Foreskin keratinocyte (primary cell): ENCODE measurements at places on chromosomes 7 and 10. TPM values are rescaled to one million over a fixed set of nuclear protein-coding genes. Genes with fewer than 3 reads are reported as not detected.

The EBLN1 gene
- not detected in 2 replicates for polyA plus RNA-seq

The SKIDA1 gene
- 0.04 and 0.13 TPM in 2 replicates for polyA plus RNA-seq

The C10orf53 gene
- polyA plus RNA-seq = not detected in 2 replicates

The THNSL1 gene
- 1.3 and 1.9 TPM in 2 replicates for polyA plus RNA-seq

The MYOF gene
- 56.1 and 63.0 TPM in 2 replicates for polyA plus RNA-seq

The CTTNBP2 gene
- 0.13 TPM in 1 of 2 replicates, not detected in the other for polyA plus RNA-seq

The KIFBP gene
- polyA plus RNA-seq = 23.0 and 28.7 TPM in 2 replicates

The ASZ1 gene
- not detected in 2 replicates for polyA plus RNA-seq

The RNLS gene
- 5.0 and 5.3 TPM in 2 replicates for polyA plus RNA-seq

The LIPJ gene
- not detected in 2 replicates for polyA plus RNA-seq

The ADAM12 gene
- 0.04 TPM in 1 of 2 replicates, not detected in the other for polyA plus RNA-seq

The SORCS1 gene
- polyA plus RNA-seq = not detected in 2 replicates

The CALML3 gene
- polyA plus RNA-seq = 4.5 and 8.0 TPM in 2 replicates

The AGR2 gene
- polyA plus RNA-seq = 1.5 and 2.1 TPM in 2 replicates

The LEP gene
- not detected in 2 replicates for polyA plus RNA-seq

The SUN3 gene
- 0.12 TPM in 1 of 2 replicates, not detected in the other for polyA plus RNA-seq

The RAPGEF5 gene
- 0.51 and 0.54 TPM in 2 replicates for polyA plus RNA-seq

The CDH23 gene
- 0.01 TPM in 1 of 2 replicates, not detected in the other for polyA plus RNA-seq

The CRPPA gene
- polyA plus RNA-seq = 0.18 and 0.23 TPM in 2 replicates

The NANOS1 gene
- 0.99 and 1.1 TPM in 2 replicates for polyA plus RNA-seq

The FFAR4 gene
- polyA plus RNA-seq = not detected in 2 replicates

The ITGA8 gene
- polyA plus RNA-seq = not detected in 2 replicates

The METTL27 gene
- 14.3 and 24.7 TPM in 2 replicates for polyA plus RNA-seq

The THAP5 gene
- polyA plus RNA-seq = 6.0 and 6.9 TPM in 2 replicates

The CALCR gene
- polyA plus RNA-seq = not detected in 2 replicates

The MCM7 gene
- 165 and 195 TPM in 2 replicates for polyA plus RNA-seq

The SEMA3E gene
- 0.03 and 0.20 TPM in 2 replicates for polyA plus RNA-seq

The LRRC17 gene
- 0.17 and 0.20 TPM in 2 replicates for polyA plus RNA-seq

The PKD2L1 gene
- polyA plus RNA-seq = not detected in 2 replicates

The EPDR1 gene
- polyA plus RNA-seq = 0.06 TPM in 1 of 2 replicates, not detected in the other

The SRGN gene
- polyA plus RNA-seq = 0.10 and 0.13 TPM in 2 replicates

The GIMAP4 gene
- polyA plus RNA-seq = not detected in 2 replicates

The INA gene
- 0.70 and 1.0 TPM in 2 replicates for polyA plus RNA-seq

The KCNH2 gene
- polyA plus RNA-seq = not detected in 2 replicates

The NPC1L1 gene
- not detected in 2 replicates for polyA plus RNA-seq

The ANKRD30A gene
- not detected in 2 replicates for polyA plus RNA-seq

The COL1A2 gene
- polyA plus RNA-seq = 0.37 and 1.4 TPM in 2 replicates
